Left lobe of liver (tissue), 2 donors: ENCODE measurements at places on chromosomes 16 and 17.

- DNase-seq = no peak
Observed at GRCh38 chr16:53666786-53667415, 36.8 kb downstream of the RPGRIP1L start.

- no peak for DNase-seq
Observed at GRCh38 chr17:59328601-59329000, 2.9 kb upstream of the YPEL2 start.

- DNase-seq = no peak
Observed at GRCh38 chr17:79207960-79208359, 133.3 kb downstream of the ENGASE start.

- no peak for DNase-seq
Observed at GRCh38 chr17:29138184-29138955, 41.8 kb downstream of the MYO18A start.

GRCh38 chr16:87149051-87149450, 168.1 kb downstream of the C16orf95 start:
- no peak for DNase-seq

DNA sequence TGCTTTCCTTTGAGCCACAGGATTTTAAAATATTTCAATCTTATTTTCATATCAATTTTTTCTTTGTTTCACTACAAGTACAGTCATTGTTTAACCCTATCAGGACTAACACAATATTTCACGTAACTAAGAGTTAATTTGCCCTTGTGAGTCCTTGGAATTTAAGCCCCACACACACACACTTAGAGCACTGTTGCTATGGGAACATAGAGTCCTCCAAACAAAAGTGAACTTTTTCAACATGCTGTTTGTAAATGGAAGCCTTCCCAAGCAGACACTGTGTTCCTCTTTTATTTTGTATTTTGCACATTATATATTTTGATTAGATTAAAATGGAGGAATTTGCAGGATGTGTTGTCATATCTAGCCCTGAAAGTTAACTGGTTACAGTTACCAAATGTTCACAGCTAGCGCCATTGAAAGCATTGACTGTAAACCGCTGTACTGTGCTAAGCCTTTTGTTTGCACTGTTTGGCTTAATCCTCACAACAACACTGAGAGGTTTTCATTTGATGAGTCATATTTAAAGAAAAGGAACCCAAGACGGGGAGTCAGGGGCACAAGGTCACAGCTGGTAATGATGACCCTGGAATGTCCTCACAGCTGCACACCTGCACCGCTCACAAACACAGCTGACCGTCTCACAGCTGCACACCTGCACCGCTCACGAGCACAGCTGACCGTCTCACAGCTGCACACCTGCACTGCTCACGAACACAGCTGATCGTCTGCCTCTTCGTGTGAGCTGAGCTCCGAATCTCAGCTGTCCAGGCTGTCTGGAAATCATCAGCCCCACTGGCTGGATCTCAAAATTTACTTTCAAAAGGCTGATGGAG, 6.3 kb downstream of the HSBP1 start:
- no peak for DNase-seq

DNA sequence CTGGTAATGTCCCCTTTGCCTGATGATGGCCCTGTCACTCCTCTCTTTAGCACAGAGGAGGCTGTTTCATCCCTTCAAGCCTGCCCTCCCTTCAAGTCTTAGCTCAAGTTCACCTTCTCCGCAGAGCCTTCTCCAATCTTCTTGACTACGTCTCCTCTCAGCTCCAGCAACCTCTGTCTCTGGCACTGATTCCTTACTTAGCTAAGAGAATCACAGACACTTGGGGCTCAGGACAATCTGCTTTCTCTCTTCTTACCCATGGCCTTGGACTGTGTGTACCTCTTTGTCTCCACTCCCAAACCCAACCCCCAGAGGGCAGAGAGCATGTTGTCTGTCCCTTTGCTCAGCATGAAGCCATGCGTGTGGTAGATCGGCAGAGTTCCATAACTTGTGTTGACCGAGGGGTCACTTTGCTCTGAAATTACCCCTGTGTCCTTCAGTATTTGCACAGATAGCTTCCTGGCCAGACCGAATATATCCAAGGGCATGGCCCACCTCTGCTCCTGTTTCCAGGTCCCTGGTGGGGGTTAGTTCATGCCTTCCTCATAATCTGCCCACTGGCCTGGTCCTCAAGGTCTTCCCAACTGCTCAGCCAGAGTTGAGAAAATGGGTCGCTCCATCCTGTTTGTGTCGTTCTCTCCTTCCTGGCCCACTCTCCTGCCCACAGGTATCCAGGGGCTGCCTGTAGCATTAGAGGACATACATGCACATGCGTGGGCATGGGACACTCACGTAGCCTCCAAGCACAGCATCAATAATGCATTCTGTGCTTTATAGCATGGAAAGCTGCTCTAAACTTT, 41.6 kb downstream of the MAPT start:
- peak; percentile 94 for DNase-seq

DNA sequence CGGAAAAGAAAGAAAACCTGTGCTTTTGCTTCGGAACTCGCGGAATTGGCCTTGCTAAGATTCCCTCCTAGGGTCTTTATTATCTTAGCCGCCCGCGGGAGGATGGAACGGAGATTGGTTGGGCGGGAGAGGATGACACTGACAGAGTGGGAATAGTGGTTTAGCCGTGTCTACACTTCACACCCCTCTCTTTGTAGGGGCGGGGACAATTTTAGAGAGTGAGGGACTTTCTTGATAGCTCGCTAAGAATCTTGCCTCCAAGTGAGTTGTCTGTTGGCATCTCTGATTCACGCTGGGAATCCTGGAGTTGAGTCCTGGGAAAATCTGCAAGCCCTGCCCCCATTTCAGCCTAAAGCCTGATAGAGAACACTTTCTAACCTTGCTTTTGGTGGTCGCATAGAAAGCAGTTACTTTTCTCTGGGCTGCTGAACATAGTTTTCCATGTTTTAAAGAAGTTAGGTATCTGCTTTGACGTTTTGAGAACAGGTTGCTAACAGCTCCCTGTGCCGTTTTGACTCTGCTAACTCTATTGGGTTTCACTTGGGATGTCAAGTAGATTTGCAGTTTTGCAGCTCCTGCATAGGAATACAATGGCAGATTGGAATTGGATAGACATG, 697 bp downstream of the NOL11 start:
- no peak for DNase-seq

DNA sequence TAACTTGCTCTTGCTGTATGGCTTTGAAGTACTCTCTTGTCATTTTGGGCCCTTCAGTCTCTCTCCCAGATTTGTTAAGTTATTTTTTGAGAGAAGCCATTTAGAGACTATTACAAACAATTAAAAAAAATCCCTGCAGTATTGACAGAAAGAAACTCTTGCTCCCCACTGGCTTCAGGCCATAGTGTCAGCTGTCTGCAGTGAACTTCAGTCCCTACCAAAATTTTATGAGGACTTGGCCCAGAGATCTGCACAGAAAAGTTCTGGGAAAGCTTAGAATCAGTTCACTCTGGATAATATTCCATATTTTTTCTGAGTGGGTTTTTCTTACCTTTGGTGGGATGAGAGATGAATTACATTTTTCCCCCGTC, 30.9 kb upstream of the SUPT4H1 start:
- DNase-seq = peak; percentile 82

- DNase-seq = no peak
Observed at GRCh38 chr16:78209951-78210661, 110.7 kb downstream of the WWOX start.

GRCh38 chr16:66382966-66383299, 16.4 kb downstream of the CDH5 start:
- no peak for DNase-seq

DNA sequence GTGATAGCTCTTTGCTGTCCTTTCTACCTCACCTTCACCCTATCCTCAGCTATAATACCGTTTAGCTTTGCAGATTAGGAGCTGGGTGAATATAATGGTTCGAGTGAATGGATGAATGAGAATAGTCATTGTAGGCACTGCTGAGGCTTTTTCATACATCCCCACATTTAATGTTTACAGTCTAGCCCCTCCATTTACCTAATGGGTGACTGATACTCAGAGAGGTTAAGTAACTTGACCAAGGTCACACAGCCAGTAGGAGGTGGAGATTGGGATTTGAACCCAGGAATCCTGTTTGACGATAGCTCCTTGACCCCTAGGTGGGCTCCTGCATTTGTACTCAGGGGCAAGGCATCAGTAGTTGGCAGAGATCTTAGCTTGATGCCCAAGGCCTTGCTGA, 195.6 kb downstream of the CCDC182 start:
- DNase-seq = no peak

GRCh38 chr16:79213214-79213613, 387.3 kb downstream of the MAF start:
- DNase-seq = peak; percentile 52

- no peak for DNase-seq
Observed at GRCh38 chr17:64085650-64086005, 44.3 kb downstream of the ERN1 start.
